MV-4-11 (cell line): ENCODE measurements at places on chromosomes 6 and 20.
A peak's percentile ranks its signal among the peaks of the same experiment; 100 is the strongest.

- DNase-seq = peak; percentile 5
Measured at GRCh38 chr20:5845681-5846615, 95.7 kb downstream of the SHLD1 start.

GRCh38 chr6:106446983-106447382 is 86.5 kb downstream of the CRYBG1 start:
- no peak for DNase-seq

GRCh38 chr6:137494281-137494987 is at the start of gene OLIG3:
OLIG3 (minus strand) TSS chr6:137494394; CDS start chr6:137494170, 224 bp downstream.
- no peak for DNase-seq

DNA sequence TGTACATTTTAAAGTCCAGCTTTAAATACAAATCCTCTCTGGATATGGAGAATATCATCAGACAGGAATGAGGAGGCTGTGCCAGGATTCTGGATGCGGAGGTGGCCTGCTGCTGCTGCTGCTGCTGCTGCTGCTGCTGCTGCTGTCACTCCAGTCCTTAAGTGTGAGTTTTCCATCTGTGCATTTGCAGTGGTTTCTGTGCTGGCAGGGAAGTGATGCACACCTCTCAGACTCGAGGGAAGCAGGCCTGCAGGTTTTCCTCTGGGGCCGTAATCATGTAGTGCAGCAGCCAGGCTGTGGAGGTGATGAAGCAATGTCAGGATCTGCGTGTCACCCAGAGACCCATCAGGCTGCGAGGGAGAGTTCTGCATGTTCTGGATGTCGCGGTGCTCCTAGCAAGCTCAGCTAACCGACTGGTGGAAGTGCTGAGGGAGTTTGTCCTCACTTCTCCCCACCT is 32.0 kb downstream of the CFAP61 start:
- DNase-seq = no peak

DNA sequence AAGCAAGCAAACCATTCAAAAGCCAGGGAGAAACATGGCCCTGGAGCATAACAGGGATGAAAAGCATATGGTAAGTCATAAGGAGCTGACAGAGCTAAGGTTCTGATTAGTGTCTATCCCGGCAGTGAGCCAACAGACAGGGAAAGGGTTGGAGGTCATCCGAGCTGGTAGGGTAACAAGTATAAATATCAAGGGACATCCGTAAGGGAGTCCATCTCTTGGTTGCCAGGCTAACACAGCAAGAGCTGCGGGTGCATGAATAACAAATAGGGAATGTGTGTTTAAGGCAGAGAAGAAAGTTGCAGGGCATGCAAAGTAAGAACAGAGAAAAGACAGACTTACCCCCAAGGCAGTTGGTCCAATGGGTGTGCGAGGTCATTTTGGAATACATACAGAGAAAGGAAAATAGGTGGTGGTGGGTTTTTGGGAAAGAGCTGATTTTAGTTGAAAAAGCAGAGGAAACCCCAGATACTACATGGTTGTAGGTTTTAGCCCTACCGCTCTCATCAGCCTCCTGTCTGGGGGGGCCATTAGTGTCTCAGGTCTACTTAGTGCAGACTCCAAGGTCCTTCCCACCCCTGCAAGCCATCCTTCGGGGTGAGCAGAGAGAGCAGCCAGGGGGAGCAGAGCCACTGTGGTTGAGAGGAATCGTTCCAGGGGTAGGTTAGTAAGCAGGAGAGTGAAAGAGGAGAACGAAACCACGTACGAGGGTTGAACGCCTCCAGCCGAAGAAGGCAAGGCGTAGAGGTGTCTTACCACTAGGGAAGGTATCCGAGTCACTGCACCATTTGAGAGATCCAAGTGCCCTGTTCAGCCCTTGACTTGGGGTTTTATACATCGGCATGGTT is at the start of gene ERVFRD-1:
Gene ERVFRD-1, minus strand, starts transcription at position 805 of the 848 bp plus-strand sequence. CDS start 6,415 bp downstream, outside the sequence.
- no peak for DNase-seq

GRCh38 chr6:61817716-61818115 is 468.3 kb downstream of the KHDRBS2 start:
- DNase-seq = no peak

DNA sequence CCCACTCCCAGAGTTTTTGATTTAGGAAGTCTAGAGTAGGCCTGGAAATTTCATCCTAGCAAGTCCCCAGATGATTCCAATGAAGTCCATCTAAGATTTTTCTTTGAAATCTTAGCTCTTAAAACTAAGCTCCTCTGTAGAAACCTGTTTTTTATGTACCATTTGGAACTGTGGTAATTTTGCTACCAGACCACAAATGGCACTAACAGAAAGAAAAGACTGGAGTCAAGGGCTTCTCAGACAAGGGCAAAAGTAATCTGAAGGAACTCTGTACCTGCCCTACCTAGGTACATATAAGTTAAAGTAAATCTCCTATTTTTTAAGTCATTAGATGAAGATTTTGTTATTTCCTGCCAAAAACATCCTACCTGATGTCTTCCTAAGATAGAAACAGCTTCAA is 155.0 kb upstream of the HTR1E start:
- DNase-seq = no peak

DNA sequence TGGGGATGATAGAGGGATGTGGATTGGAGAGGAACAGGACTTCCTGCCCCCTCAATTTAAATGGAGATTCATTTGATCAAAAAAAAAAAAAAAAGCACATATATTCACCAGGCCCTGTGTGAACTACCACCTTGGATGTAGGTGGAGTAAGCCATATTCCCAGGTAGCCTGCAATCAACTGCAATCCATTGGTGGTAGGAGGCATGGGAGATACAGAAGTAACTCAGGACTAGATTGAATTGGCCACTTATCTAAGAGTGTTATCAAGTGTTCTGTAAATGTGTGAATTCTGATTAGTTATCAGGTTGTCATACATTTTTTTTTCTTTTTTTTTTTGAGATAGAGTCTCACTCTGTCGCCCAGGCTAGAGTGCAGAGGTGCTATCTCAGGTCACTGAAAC is 124.1 kb upstream of the ESR1 start:
- DNase-seq = no peak

GRCh38 chr20:36676701-36677421 is 30.9 kb upstream of the SLA2 start:
- DNase-seq = no peak

DNA sequence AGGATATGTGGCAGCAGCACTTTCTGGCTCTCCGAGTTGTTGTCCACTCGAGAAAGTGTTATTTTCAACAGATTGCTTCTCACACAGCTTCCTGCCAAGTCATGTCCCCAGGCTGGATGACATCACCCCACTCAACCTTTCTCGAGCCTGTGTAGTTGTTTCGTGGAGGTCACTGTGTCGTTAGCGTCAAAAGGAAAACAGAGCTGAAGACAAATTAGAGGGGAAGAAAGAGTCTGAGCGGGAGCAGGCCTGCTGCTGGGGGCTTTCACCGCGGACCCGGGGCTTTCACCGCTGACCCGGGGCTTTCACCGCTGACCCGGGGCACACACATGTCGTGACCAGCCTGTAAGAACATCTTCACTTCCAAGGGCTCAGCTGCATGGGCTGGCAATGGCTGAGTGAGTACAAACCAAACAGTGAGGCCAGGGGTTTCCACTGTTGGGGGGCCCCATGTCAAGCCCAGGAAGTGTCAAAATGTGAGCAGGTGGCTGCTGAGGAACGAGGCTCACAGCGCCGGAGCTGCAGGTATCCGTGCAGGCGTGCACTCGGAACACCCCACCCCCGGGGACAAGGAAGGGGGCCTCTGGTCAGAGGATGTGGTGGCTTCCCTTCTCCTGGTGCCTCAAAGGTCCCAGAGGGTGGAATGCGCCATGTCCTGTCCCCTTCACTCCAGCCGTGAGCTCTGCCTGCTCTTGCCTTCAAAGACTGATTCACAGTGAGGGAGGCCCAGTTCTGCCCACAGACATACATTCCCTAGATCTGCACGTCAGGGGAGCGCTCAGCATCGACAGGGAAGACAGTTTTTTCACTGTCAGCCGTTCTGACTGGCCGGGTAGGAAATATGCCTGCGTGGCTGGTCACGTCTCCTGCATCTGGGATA is 365.9 kb downstream of the TAF4 start:
- DNase-seq = no peak

GRCh38 chr20:3603108-3603507 is 60.1 kb downstream of the GFRA4 start:
- no peak for DNase-seq
